CD8-positive, alpha-beta memory T cell (primary cell): ENCODE measurements at places on chromosomes 6 and 20.

DNA sequence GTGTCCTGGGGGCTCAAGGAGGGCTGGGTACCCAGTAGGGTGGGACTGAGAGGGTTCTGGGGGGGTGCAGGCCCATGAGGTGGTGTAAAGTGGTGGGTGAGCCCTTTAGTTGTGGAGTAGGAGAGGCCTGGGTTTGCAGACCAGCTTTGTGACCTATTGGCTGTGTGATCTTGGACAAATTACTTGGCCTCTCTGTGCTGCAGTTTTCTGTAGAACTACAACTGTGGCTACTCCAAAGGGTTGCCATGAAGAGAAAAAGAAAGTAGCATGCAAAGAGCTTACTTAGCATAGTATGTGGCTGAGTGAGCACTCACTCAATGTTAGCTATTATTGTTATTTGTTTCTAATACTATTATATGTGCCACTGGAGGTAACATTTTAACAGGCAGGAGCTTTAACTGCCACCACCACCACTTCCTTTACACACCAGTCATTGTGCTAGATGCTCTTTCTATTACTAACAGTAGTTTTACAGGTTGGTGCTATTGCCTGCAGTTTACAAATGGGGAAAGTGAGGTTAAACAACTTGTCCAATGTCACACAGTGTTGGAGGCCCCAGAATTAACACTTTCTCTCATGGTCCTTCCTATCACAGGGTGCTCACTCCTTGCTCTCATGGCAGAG lies 286.8 kb downstream of the DHX35 start:
- no peak for DNase-seq

DNA sequence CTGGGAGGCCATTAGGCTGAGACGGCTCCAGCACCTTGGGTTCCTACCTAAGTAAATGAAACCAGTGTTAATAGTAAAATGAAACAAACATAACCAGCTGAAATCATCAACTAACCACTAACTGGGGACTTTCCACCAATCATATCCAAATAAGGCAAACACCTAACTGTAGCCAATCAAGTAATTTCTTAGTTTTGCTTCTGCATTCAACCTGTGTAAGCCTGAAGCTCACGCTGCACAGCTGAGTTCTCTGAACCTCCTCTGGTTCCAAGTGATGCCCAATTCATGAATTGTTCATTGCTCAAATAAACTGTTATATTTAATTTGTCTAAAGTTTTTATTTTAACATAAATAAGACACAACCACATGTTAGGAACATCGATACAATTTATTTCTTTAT lies 22.5 kb downstream of the KLHL32 start:
- DNase-seq: no peak

GRCh38 chr20:63908008-63908682 lies 13.2 kb downstream of the DNAJC5 start:
- DNase-seq: no peak

DNA sequence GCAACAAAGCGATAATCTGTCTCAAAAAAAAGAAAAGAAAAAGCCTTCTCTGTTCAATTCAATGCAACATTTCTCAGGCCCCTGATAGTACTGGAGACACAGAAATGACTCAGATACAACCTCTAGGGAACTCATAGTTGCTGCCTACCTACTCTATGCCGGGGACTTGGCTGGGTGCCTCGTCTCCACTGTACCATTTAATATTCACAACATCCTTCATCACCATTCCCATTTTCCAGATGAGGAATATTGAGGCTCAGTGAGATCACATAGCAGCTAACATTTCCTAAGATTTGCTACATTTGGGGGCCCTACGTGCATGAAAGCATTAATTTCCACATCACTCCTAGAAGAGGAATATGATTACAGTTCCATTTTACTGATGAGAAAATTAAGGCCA lies 7.5 kb downstream of the NOL4L start:
- no peak for DNase-seq

DNA sequence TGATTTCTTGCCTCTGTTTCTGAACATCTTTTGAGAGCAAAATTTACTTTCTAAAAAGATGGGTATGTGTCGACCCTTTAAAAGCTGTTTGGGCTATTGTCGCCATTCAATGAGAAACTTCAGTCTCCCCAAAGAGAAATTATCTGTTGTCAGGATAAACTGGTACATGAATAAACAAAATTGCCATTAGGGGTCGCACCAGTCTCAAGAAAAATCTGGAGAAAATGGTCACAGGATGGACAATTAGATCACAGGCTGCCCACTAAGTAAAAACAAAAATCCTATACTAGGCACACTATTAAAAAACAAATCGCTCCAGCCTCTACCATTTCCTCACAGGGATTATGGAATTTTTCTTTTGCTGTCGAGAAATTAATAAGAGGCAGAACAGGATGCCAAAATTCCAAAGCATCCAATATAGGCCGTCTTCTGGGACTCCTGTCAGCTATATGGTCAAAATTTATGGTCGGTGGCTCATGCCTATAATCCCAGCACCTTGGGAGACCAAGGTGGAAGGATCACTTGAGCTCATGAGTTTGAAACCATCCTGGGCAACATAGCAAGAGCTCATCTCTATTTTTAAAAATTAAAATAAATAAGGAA lies 5.5 kb upstream of the HLA-E start:
- peak; percentile 35 for DNase-seq

DNA sequence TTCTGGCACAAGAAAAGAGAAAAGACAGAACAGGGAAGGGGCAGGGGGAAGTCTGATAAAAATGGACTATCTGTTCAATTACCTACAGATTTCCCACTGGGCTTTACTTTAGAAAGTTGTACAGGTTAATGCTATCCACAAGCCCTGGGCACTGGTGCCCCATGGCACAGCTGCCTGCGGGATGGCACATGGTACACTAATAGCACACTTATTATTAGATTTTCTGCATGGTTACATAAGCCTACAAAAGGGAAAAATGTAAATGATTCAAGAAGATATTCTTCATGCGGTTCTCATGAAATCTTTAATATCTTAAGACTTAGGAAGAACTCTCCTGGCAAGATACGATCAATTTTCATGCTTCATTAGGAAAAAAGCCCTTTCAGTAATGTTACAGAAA lies 137.5 kb downstream of the GMPR start:
- DNase-seq: no peak

DNA sequence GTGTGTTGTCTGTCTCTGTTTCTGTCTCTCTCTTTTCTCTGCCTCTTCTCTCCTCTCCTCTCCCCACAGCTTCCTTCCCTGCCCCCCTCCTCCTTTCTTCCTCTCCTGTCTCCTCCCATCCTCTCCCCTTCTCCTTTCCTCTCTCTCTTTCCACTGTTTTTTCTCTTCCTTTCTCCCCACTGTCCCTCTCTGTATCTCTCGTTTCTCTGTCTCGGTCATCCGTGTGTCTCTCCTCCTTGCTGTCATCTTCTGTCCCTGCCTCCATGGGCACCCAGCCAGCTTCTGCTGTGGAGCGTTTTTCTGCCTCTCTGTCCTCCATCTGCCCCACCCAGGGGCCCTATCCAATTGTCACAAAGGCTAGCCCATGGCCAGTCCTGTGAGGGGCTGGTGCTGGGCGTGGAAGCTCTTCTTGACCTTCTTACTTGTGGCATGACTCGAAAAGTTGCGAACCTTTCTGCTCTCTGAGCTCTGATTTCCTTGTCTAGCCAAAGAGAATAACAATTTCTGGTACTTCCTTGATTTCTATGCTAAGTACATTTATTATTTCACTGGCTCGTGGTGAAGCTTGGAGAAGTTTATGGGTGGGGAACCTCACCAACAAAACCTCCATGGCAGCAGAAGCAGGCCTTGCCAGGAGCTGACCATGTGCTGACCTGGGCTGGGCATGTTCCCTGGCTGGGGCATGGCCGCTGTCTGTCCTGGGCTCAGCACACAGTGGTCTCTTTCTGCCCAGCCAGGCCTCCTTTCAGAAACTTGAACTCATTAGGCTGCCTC lies 69.3 kb downstream of the CEBPB start:
- no peak for DNase-seq

DNA sequence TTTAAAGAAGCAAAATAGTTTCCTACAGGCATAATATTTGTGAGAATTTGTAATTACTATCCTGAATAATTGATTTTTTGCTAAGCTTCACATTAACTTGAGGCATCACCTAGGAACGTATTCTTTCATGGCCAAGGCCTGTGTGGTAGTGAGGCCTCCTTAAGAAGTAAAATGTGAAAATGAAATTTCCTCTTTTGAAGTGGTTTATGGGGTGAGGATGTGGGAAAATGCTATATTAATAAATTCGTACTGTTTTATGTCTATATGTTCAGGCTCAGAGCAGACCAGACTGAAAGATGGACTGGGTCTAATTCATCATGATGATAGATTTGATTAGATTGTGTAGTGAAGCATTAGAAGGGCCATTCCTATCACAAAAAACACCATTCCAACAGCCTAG lies 33.1 kb downstream of the MYLIP start:
- DNase-seq: no peak

DNA sequence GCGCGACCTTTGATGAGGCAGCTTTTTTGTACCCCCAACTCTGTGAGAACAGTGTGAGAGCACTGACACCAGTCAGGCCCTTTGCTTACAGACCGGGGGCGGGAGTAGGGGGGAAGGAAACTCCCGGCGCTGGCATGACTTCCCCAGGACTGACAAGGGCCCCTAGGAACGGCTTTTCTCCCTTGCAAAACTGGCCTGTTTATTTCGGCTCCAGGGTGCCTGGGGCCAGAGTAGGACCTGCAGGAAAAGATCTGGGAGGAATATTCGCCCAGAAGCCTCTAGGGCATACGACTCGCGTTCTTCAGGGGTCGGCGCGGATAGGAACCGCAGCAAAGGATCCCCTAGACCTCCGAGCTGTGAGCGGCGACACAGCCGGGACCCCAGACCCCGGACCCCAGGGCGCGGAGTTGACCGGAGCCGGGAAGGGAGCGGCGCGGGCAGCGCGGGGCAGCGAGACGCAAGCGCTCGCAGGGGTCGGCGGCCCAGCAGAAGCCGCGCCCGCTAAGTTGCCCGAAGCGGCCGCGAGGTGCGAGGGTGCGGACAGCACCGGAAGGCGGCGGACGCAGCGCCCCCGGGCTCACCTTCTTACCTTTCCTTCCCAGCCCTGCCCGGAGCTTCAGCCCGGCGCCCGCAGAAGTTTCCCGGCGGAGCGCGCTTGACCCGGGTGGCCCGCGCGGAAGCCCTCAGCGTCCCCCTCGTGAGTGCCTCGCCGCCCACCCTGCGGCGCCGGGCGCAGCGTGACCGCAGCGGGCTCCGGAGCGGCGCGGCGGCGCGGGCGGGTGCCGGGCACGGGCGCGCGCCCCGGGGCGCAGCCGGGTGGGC lies at the start of gene POPDC3:
Gene POPDC3 (minus strand): TSS at position 771 of the 822 bp plus-strand sequence. CDS start 18,105 bp downstream, outside the sequence.
- no peak for DNase-seq

GRCh38 chr6:7910654-7911344 lies at the start of gene TXNDC5:
Gene TXNDC5, minus strand, starts transcription at chr6:7910788. Its CDS starts 12 bp downstream, at chr6:7910776.
- peak; percentile 47 for DNase-seq

GRCh38 chr6:122315842-122316241 lies 83.6 kb upstream of the HSF2 start:
- DNase-seq: no peak

DNA sequence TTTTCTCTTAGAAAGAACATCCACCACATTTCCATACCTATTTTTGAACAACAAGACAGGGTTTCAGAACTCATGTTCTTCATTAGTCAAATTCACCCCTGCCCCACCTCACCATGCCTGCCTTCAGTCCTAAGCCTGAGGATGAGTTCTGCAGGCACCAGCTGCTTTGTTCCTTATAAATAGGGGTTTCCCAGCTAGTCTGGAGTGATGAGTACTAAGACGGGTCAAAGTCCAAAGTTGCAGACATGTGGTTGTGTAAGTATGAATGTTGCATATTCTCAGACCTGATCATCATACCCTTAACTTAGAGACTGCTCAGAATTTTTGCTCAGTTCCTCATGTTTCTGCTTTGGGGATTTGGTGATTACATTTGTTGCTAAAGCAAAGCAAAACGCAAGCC lies 257.7 kb upstream of the CDYL start:
- DNase-seq: no peak

DNA sequence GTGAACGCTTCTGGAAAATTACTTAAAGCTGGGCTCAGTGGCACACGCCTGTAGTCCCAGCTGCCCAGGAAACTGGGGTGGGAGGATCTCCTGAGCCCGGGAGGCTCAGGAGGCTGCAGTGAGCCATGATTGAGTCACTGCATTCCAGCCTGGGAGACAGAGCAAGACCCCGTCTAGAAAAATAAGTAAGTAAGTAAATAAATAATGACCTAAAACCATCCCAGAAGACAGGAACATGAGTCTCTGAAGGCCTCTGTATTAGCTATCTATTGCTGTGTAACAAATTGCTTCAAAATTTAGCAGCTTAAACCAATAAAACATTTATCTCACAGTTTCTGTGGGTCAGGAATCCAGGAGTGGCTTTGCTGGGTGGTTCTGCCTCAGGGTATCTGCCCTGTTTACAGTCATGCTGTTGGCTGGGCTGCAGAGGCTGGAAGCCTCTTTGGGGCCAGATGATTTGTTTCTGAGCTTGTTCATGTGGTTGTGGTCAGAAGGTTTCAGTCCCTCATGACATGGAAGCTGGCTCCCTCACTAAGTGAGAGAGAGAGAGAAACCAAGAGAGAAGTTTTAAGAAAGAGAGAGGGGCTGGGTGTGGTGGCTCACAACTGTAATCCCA lies 48.4 kb upstream of the NCOA3 start:
- DNase-seq: no peak

- DNase-seq: no peak
Measured at GRCh38 chr6:36550473-36551000, 3.3 kb upstream of the STK38 start.

DNA sequence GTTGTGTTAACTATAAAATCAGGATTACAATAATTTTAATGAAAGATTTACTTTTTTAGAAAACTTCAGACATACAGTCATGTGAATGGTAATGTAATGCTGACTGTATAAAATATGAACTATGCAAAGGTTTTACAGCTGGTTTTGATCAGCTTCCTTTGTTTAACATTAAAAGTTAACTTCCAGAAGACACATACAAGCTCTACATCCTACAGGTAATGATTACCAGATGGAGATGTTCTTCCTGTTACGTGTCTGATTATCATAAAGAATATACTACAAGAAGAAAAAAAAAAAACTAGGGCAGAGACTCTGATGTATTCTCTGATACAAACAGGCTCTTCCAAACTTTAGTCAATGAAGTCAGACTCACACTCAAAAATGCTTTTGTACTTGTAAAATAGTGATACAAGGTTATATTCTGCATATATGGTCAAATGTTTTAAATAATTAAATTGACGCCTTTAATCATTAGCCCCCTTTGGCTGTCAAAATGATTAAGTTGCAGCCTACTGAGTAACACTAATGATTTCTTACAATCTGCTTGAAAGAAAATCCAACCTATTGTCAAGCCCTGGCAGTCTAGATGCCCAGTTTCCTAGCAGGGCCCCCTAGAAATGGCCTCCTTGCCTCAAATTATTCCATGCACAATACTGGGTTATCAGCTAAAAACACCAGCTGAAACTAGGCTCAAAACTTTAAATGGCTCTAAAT lies 251.8 kb upstream of the RUNX2 start:
- DNase-seq: no peak

DNA sequence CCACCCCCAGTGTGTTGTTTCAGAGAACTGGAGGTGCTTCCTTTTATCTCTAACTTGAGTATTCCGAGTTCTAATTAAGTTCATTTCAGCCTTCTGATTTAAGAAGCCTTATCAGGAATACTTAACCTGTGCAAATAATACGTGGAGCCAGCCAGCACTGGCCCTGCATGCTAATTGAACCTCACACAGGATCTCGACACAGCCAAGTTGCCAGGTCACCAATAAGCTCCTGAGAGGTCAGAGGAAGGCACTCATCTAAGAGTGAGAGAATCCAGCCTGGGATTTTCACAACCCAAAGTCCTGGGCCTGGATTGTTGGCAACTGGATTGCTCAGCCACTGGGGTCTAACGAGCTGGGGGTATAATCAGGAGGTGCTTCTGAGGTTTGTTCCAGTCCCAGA lies 157.7 kb upstream of the LRFN2 start:
- no peak for DNase-seq

GRCh38 chr20:45545754-45546453 lies 1.3 kb downstream of the EPPIN start:
- no peak for DNase-seq

- no peak for DNase-seq
Measured at GRCh38 chr20:64108731-64109681, 1.6 kb upstream of the NPBWR2 start.
